Stimulated activated CD8-positive, alpha-beta memory T cell treated with anti-CD3 and anti-CD28 coated beads, Interleukin-4, amount 100 ng/mL, for 1 hour (primary cell): ENCODE measurements at places on chromosomes 7 and 10.

- no peak for DNase-seq
Measured at GRCh38 chr7:140656548-140657515, 15.9 kb upstream of the ADCK2 start.

DNA sequence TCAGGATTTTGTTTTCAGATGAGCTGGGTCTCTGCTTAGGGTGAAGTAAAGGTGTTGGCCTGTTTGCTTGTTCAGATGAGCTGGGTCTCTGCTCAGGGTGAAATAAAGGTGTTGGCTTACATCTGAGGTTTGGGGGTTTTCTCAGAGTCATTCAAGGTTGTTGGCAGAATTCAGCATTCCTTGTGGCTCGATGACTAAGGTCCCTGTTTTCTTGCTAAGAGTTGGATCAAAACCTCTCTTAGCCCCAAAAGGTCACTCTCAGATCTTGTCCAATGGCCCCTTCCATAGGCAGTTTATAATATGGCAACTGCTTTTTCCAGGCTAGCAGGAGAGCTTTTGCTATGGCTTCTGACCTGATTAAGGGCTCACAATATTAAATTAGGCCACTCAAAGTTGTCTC lies 106.6 kb downstream of the ADAM22 start:
- no peak for DNase-seq

DNA sequence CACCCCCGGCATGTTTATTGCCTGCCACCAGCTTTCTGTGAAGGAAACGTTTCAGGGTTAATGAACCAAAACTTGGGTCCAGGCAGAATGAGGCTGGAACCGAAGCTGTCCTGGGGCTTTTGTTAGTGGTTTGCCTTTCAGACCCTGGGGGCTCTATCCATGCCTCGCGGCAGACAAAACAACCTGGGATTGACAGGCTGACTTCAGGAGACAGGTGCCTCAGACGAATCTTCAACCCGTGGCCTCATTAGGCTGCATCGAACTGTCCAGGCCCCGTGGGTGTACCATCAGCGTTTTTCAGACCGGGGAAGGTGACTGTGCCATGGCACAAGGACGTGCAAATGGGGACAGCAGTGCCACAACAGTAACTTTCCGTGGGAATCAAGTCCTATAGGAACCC lies 259.3 kb upstream of the SHH start:
- DNase-seq, result no peak

GRCh38 chr7:5557920-5558401 lies 134.3 kb upstream of the TNRC18 start:
- no peak for DNase-seq

DNA sequence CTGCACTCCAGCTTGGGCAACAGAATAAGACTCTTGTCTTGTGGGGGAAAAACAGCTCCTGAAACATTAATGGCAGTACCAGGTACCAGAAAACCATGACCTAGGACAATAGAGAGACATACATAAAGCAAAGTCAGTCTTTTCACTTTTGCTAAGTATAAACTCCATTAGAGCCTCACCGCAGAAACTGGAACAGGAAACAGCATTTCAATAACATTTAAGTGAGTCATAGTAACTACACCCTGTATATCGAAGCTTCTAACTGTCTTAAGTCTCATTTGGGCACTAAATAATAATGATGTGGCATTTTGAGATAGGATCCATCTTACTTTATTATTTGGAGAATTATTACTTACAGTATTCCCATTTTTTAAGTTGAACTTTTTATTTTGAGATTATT lies 517.8 kb upstream of the CELF2 start:
- no peak for DNase-seq

DNA sequence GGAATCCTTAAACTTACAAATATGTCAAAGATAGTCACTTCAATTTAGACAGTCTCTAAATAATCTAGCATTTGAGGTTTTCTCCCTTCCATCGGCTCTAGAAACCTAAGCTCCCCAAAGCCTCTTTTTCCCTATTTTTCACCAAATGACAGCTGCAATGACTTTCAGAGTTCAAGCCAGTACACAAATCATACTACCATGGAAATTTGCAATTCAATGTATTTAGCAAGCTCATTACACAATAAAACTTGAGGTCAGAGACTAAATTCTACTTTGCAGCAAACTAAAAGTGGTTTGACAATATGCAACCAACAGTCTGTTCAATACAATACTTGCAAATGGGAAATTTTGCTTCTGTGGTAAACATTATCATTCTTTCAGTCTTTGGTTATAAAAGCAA lies 80.3 kb downstream of the SKIDA1 start:
- no peak for DNase-seq
